ENCODE measurements at places on chromosomes 3 and 15.

- DNase-seq: no peak
These were observed 88.6 kb downstream of the GTPBP8 start for GRCh38 chr3:113079218-113079961.

- no peak for DNase-seq
These were observed 71.7 kb upstream of the SNRK start for GRCh38 chr3:43214616-43215015.

- no peak for DNase-seq
These were observed 195.1 kb upstream of the ICE2 start for GRCh38 chr15:60673918-60674558.

DNA sequence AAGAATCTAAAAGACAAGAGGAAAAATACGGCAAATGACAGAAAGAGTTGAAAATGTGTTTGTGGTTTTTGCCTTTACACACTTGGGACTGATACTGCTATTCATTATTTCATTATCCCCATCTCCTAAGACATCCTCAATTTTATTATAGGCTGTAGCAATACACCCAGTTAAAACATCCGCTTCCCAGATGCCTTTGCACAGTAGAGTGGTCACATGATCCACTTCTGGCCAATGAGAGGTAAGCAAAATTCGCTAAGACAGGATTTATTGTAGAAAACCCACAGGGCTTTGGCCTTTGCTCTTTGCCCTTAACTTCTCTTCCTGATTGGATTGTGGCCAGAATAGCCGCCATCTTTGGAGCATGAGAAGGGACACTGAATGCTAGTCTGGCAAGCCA lies 53.2 kb upstream of the BOC start:
- no peak for DNase-seq

DNA sequence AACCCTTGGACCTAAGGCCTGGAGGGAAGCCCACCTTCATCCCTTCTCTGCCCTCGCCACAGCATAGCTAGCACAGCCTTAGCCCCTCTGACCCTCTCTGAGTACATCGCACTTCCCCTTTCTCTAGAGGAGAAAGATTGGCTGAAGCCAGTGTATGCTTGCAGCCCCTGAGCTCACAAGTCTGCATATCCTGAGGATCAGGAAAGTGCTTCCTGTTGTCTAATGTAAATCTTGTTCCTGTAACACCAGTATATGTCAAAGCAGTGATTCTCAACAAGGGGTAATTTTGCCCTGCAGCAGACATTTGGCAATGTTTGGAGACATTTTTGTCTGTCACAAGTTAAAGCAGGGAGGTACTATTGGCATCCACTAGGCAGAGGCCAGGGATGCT lies 2.2 kb upstream of the PRKCD start:
- DNase-seq: no peak

DNA sequence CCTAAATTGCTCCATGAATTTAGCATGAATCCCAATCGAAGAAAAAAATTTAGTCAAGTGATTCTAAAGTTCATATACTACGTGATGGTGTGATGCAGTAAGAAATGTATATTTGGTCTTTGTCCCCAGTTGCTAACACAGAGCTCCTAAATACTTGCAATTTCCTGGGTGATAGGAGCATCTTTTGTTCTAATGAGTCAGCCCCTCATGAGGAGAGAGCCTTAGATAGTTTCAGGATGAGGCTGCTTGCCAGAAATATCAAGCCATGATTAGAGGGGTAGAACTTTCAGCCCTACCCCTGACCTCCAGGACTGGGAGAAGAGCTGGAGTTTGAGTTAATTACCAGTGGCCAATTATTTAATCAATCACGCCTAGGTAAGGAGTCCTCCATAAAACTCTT lies 170.2 kb downstream of the PDE8A start:
- DNase-seq: no peak

DNA sequence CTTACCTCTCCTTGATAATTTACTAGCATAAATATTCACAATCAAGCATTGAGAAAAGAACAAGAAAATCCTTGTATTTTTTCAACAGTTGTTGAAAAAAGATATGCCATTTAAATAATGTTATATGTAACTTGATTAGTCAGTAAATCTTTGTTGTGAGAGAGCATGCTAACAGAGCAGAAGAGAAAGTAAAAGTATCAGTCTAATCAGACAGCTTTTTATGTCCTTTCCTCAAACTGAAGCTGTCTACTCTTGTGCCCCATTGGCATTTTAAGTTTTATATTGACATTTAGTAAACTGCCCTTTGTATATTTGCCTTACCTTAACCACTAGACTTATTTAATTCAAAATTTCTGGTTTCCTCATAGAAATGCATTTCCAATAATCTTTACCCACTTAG lies 668.7 kb downstream of the OTOL1 start:
- no peak for DNase-seq

DNA sequence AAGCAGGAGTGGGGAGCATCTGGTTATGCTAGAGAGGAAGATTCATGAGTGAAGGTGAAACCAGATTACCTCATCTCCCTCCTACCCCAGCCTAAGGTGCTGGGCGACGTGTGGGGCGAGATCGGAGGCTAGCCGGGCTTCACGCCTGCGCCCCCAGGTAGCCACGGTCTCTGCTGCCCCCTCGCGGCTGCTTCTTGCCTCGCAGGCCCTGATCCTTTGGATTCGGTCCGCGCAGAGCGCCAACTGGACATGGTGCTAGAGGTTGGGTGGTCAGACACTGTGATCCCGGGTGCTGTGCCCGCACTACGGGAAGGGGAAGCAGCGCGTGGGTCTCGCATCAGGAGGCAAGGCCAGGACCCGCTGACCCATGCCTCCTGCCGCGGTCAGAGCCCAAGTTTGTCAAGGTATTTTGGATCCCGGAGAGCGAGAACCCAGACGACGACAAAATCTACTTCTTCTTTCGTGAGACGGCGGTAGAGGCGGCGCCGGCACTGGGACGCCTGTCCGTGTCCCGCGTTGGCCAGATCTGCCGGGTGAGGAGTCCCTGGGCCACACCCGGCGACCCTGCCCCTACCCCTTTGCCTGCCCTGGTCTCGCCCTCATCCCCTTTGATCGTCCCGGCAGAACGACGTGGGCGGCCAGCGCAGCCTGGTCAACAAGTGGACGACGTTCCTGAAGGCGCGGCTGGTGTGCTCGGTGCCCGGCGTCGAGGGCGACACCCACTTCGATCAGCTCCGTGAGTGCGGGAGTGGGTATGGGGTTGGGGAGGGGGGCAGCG lies 4.2 kb downstream of the SEMA3B start:
- peak; percentile 89 for DNase-seq

DNA sequence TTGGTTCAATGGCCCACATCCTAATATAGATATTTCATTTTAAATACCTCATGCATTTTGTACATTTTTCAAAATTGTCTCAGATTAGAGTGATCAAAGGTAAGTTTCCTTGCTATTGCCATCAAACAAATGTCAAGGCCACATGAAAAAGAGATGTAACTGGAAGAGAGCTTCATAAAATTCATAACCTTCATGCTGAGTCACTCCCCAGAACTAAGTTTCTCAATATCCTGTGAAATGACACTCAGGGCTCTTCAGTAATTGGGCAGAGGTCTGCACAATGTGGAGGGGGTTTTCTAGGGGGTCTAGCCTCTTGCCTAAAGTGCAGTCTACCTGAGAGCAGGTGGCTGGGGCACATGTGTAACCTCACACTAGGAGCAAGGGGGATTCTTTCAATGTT lies 152.2 kb upstream of the SLC2A2 start:
- DNase-seq: no peak

- no peak for DNase-seq
These were observed 413.5 kb downstream of the TIGIT start for GRCh38 chr3:114707252-114707860.

DNA sequence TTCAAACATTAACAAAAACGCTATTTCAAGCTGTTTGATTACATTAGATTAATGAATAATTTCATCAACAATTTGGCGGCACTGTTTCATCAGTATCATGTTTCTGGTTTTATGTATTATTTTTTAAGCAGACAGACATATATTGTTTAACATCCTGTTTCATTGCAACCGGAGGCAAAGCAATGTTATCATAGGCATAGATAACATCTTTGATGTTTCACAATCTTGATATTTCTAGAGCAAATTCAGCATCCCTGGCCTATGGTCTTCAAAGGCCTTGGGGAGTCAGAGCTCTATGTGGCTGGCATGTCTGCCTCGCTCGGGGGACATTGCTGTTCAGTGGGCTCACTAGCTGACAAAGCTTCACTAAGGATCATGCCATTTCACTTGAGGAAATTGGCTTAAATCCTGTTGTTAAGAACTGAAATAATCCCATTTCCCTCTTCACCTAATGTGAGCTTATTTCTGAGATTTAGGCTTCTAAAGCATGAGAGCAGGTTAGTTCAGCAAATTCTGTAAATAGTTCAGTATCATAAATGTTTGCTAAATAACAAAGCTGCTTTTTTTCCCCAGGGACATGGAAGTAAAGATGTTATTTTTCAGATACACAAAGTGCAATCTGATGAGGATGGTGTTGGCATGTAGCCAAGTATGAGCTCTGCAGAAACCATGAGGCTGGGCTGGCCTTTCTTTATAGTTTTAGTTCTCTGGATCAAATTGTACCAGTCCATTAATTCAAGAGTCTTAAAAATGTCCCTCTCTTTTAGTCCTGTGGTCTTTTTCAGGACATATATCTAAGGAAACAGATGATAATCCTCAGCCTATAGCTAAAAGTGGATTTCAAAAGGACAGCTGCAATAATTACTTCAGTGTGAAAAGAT lies 941.4 kb downstream of the PLOD2 start:
- peak; percentile 19 for DNase-seq

Measured in right kidney (tissue), 9 donors.